Epithelial cell of proximal tubule (primary cell): ENCODE measurements at places on chromosomes 11 and 22. TPM values are rescaled to one million over a fixed set of nuclear protein-coding genes. Genes with fewer than 3 reads are reported as not detected.

GRCh38 chr11:42625757-42626665 is 685.8 kb upstream of the API5 start:
- no peak for DNase-seq

- no peak for DNase-seq
These were observed 7.8 kb downstream of the OR8K5 start for GRCh38 chr11:56152333-56152732.

- no peak for DNase-seq
These were observed 21.0 kb upstream of the SERPIND1 start for GRCh38 chr22:20752873-20753272.

GRCh38 chr11:126930091-126930841 is 70.3 kb downstream of the KIRREL3 start:
- no peak for DNase-seq

DNA sequence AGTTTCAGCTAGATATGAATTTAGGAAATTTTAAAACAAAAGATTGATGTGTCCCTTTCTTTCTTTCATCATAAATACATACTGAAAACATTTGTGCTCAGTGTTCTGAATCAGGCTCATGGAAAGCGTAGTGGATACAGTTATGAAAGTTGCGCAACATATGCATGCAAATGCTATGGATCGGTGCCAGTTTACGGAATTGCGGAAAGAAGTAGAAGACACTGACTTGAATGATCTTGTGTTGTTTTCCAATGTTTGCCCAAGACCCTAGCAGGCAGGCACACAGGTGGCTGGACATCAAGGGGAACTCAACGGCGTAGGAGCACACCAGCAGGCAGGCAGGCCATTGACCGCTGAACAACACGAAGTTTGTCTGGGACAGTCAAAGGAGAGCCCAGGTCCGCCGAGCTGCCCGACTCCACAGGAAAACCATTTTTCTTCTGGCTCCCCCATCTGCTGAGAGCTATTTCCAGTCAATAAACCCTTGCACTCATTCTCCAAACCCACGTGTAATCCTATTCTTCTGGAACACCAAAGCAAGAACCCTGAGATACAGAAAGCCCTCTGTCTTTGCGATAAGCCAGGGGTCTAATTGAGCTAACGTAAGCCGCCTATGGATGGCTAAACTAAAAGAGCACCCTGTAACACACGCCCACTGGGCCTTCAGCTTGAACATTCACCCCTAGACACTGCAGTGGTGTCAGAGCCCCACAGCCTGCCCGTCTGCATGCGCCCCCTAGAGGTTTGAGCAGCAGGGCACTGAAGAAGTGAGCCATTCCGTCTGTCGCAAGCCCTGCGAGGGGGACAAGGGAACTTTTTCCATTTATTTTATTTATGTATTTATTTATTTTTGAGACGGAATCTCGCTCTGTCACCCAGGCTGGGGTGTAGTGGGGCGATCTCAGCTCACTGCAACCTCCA is 7.4 kb upstream of the BIRC3 start:
- no peak for DNase-seq

- DNase-seq: no peak
These were observed 77.7 kb downstream of the BRD1 start for GRCh38 chr22:49749885-49750510.

DNA sequence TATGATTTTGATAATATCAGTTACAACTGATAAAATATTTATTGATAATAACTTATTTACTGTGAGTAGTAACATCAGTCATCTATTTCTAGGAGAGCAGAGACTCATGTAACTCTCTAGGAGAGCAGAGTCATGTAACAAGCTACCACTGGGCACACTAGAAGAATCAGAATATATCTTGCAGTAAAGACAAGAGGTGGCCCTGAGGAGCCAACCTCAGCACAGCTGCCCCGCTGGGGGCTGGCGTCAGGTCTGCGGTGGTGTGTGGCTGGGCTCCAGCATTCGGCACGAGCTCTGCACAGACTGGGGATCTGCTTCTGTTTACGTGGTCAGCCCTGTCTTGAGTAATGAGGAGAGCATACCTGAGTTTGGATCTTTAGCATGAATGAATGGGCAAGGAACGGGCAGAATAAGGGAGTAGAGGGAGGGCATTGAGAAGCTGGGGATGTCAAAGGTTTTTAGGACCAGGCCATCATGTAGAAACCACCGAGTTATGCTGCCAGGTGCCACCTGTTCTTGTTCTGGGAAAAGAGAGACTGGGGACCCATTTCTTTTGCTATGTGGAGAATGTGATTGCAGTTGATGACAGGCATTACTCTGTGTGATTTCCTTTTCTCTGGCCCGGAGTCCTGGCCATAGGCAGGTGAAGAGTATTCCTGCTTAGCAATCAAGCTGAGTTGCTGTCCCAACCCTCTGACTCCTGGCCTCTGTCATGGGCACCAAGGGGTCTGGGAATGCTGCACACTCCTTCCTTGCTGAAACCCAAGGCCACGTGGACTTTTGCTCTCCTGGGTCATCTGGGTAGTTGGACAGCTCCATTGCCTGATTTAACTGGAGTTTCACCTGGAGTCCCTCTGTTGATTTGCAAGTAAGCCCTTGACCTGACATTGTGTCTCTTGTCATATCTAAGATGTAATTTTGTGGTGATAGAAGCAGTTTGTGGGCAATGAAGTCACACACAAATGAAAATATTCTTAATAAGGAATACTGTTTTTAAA is 50.9 kb upstream of the HEPHL1 start:
- no peak for DNase-seq

GRCh38 chr22:22865311-22866072 is 22.1 kb upstream of the IGLL5 start:
- no peak for DNase-seq

The TMEM191B gene
- 0.98 TPM in 1 of 2 replicates, not detected in the other for total RNA-seq

The TLCD5 gene
- 4.7 and 23.1 TPM in 2 replicates for total RNA-seq
